ENCODE measurements at places on chromosomes 7 and 10.

GRCh38 chr10:124748166-124748565, 4.0 kb upstream of the FAM53B start:
- no peak for DNase-seq

DNA sequence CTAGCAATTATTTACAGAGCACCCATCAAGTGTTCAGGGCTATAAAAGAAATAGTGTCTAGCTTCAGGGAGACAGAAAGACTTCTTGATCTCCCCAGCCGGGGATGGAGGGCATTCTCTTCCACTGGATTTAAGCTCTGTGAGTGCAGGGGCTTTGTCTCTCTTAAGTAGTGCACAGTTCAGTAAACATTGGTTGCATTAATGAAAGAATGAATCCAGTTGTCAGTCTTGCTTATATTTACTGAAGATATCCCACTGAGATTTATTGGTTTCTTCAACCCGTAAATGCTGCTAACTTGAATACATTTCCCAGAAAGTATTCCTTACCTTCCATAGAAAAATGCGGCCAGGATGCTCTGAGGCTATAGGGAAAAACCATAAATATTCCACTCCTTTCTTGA, 41.9 kb downstream of the AUTS2 start:
- DNase-seq: no peak

DNA sequence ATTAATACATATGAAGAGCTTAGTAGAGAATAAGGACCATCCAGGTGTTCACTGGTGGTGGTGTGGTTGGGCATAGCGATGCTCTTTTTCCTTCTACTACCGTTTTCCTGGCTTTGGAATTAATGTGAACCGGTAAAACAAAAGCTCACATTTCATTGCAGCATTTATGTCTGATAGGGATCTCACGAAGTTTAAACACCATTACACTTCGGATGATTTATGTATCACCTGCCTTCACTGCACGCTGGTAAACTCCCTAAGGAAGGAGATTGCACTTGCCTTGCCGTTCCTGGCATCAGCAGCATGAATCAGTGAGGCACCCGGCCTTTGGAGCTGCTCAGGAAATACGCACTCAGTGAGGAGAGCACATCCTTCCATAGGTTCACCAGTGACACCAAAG, 47.5 kb downstream of the WIPF3 start:
- DNase-seq: no peak

- DNase-seq: no peak
Measured at GRCh38 chr7:136027160-136027559, 50.0 kb upstream of the MTPN start.

DNA sequence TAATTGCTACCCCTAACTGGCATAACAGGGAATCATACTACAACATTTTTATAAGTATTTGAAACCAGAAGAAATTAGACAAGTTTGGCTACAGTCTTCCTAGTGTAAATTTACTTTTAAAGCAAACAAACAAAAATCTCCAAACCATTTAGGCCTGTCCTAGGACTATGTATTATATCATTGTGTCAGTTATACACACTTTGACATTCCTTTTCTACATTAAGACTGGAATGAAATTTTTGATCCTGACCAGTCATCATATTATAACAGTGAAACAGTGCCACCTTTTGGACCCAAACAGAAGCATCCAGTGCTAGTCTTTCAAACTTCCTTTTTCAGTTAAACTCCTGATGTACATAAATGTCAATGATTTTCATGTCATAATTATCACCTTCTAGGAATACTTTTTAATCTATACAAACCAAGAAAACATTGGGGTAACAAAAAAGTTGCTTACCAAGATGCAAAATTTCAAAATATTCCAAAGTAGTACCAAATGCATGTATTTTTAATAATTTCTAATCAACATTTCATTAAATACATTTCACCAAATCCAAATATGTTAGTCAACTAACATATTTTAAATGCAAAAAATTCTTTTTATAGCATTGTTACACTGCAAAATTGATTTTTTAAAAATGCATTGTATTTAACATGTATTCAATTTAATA, 75.7 kb downstream of the IMMP2L start:
- DNase-seq: no peak

GRCh38 chr10:11488126-11488525, 123.3 kb downstream of the USP6NL start:
- no peak for DNase-seq

GRCh38 chr7:14859267-14859666, 43.3 kb downstream of the DGKB start:
- no peak for DNase-seq

- DNase-seq: no peak
Measured at GRCh38 chr10:11386044-11386443, 225.4 kb downstream of the USP6NL start.

DNA sequence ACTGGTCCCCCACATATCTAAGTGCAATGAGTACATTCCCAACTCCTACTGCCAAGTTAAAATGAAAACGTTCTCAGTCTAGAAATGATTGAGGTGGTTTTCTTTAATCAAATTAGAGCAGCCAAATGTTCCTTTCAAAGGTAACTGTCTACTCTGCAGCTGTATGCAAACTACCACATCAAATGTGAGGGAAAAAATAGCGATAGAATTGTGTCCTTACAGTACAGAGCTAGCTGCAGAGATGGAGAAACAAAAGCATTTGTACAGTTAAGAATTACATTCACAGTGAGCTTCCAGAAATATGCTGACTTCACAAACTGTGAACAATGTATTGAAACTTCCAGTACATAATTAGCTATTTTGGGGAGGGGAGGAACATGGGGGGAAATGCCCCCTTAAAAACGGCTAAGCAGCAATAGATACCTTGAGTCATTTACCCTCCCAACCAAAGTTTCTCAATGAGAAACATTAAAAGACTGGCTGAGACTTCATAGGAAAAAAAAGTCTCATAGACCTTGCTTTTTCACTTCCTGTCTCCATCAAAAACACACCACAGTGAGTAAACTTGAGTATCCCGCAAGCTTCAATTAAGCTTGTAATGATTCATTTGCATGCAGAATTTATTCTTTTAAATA, 22.9 kb downstream of the CDK6 start:
- DNase-seq: no peak

- no peak for DNase-seq
Measured at GRCh38 chr10:110750931-110751330, 106.8 kb downstream of the RBM20 start.

- DNase-seq: no peak
Measured at GRCh38 chr10:103742824-103743223, 112.6 kb downstream of the SH3PXD2A start.

DNA sequence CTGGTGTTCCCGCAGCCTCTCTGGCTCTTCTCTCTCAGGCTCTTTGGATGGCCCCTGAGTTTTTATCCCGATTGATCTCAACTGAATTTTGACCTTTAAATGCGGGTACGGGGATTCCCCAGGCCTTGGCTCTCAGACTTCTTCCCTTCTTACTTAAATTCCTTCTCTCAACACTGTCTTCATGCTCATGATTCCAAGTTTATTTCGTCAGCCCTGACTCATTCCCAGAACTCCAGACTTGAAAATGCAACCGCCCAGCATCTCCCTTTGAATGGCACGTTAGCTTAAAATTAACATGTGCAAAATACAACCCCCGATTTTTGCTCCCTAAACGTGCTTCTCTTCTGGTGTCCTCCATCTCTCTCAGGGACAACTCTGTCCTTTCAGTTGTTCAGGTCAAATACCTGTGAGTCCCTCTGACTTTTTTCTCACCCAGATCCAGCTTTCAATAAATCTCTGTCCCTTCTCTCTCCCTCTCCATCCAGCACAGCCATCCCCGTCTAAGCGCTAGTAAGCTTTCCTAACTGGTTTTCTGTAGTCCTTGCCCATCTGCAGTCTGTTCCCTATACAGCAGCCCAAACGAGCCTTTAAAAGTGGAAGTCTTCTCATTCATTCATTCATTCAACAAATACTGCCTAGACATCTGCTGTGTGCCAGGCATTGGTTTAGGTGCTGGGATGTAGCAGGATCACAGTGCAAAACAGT, 7.1 kb downstream of the HECW1 start:
- DNase-seq: no peak

GRCh38 chr7:123355576-123356190, 155.9 kb upstream of the SLC13A1 start:
- DNase-seq: no peak

GRCh38 chr10:61329854-61330253, 123.3 kb downstream of the TMEM26 start:
- no peak for DNase-seq

DNA sequence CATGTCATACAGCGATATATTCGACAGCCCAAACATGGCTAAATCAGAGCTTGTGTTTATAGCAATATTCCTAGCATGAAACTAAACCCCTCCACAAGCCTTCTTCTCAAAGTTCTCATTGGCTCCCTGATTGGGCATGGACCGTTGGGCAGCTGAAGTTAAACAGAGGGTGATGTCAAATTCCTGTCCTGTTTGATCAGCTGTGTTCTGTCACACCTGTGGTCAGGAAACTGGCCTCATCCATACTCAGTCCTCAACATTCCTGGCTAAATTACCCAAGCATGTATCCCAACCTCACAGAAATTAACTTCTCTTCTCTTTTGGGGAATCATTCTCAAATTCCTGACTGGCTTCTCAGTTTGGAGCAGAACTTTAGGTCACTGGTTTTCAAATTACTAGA, 107.9 kb downstream of the ODAD2 start:
- DNase-seq: no peak

- DNase-seq: no peak
Measured at GRCh38 chr7:146401939-146402338, 285.3 kb downstream of the CNTNAP2 start.

- DNase-seq: no peak
Measured at GRCh38 chr7:78709658-78710057, 743.8 kb downstream of the MAGI2 start.

- no peak for DNase-seq
Measured at GRCh38 chr7:44461387-44461786, 29.1 kb downstream of the NUDCD3 start.

DNA sequence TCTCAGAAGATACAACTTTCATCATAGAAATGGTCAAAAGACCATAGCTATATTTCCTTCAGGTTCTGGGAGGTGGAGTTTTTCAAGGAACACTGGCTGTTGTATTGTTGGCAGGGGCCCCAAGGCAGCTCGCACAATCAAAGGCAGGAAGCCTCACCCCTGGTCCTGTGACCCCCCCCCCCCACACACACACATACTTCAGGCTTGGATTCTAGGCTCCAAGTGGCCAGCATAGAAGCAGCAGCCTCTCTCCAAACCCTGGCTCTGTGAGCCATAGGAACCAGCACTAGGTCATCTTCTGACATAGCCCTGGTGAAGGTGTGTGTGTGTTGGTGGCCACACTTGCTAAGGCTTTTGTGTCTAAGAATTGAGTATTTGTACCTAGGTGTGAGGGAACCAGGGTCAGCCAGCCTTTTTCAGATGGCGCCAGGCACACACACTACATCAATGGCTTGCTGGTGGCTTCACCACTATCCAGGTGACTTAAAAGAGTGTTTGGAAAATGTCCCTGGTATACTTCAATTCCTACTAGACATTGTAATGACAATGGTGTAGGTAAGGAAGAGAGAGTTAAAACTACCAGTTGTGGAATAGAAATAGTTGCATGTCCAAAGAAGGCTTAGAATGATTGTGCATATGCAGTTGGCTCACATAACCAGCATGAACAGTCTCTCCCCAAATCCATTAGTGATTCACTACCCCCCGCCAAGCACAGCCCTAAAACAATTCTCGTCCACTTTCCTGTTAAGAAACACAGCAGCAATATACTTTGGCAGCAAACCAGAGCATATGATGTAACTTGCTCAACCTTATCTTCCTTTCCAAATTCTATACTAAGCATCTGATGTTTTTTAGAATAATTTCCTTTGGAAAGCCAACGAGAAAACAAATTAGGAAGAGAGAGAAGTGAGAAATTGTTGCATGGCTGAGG, 91.3 kb downstream of the AVL9 start:
- no peak for DNase-seq

- no peak for DNase-seq
Measured at GRCh38 chr7:41268878-41269277, 434.0 kb downstream of the INHBA start.

DNA sequence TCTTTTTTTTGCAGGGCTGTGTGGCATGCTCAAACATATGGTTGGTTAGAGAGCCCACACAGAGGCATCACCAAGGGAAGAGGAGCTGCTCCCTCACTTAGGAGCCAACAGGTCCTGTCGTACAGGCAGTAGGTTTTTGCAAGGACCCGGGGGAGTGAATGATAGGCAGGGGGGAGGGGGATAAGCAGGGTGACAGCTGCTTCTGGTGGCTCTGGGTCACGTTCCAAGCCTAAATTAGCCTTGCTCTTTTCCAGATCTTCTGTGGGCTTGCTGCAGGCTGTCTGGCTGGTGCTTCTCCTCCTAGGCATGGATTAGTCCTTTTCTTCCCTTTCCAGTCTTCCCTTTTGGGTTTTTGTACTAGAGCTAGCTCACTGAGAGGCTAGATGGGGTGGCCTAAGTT, 117.7 kb upstream of the PODXL start:
- no peak for DNase-seq

All from stimulated activated CD4-positive, alpha-beta T cell treated with anti-CD3 and anti-CD28 coated beads, Interleukin-4, amount 100 ng/mL, for 48 hours (primary cell).